ENCODE measurements at places on chromosomes 4 and X. TPM values are rescaled to one million over a fixed set of nuclear protein-coding genes. Genes with fewer than 3 reads are reported as not detected.

GRCh38 chrX:24175276-24175675 lies 25.7 kb downstream of the ZFX start:
- H3K27ac ChIP-seq = no peak overlapping the region
- H3K4me3 ChIP-seq = no peak overlapping the region
- H3K4me1 ChIP-seq = no peaks in the 10 kb centered on the region

GRCh38 chrX:16687514-16687913 lies 25.0 kb downstream of the CTPS2 start:
- H3K27me3 ChIP-seq = no peaks in the 10 kb centered on the region
- H3K27ac ChIP-seq = no peak overlapping the region
- no peaks in the 10 kb centered on the region for H3K36me3 ChIP-seq
- H3K4me3 ChIP-seq = no peak overlapping the region
- no peaks in the 10 kb centered on the region for H3K4me1 ChIP-seq
- peak; percentile 43 for DNase-seq

GRCh38 chr4:77187322-77187721 lies 30.3 kb downstream of the CCNG2 start:
- DNase-seq = no peak
- no peaks in the 10 kb centered on the region for H3K36me3 ChIP-seq
- H3K4me3 ChIP-seq = no peak overlapping the region
- no peaks in the 10 kb centered on the region for H3K4me1 ChIP-seq

DNA sequence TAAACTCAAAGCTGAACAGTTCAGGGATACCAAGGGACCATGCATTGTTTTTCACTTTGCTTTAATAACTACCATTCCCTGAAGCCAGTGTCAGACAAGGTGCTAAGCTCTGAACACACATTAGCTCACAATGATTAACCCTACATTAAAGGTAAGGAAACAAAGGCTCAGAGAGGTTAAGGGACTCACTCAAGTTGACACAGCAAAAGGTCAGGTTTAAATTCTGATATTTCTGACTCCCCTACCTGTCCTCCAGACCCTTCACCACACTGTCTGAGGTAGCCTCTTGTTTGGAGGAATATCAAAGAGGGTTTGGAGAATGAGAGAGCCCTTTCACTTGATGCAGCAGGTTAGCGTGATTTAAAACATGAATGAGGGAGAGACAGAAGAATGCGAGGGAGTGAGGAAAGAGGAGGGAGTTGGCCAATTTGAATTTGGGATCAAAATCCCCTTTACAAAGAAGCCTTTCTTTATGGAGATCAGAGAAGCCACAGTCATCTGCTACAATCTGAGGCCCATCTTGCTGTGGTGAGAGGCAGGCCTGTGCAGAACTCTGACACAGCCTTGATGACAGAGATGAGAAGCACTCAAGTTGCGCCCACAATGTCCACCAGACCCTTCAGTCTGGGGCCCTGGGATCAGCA lies 103.5 kb downstream of the FHDC1 start:
- no peak for DNase-seq
- H3K36me3 ChIP-seq = no peaks in the 10 kb centered on the region
- no peaks in the 10 kb centered on the region for H3K4me1 ChIP-seq
- H3K27me3 ChIP-seq = peaks cover 2% of the 10 kb centered on the region
- no peak overlapping the region for H3K27ac ChIP-seq

DNA sequence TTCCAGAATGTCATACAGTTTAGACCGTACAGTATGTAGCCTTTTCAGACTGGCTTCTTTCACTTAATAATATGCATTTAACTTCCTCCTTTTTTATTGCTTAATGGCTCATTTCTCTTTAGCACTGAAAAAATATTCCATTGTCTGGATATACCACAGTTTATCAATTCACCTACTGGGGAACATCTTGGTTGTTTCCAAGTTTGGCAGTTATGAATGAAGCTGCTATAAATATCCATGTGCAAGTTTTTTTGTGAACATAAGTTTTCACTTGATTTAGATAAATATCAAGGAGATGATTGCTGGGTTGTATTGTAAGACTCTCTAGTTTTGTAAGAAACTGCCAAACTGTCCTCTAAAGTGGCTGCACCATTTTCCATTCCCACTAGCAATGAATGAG lies 375.5 kb downstream of the PCDH18 start:
- no peak overlapping the region for H3K4me3 ChIP-seq
- no peak for DNase-seq
- peaks cover 4% of the 10 kb centered on the region for H3K4me1 ChIP-seq
- no peaks in the 10 kb centered on the region for H3K27me3 ChIP-seq
- H3K27ac ChIP-seq = peak overlapping the region; percentile 40

DNA sequence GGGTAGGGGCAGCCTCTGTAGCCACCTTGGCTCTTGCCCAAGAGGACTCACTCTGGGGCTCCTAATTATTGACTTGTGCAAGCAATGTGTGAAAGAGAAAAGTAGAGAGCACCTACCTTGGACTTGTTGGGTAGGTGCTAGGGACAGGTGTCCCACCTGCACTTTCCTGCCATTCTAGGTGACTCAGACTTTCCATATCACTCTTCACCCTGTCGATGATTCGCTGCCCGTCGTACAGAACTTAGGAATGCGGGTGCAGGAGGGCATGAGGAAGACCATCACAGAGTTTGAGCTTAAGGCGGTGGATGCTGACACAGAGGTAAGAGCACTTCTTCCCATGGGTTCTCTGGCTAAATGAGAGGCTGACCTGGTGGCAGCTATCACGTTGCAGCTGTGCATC lies 87.3 kb upstream of the ANXA3 start:
- H3K4me3 ChIP-seq = no peak overlapping the region
- H3K27me3 ChIP-seq = peaks cover 3% of the 10 kb centered on the region
- no peak overlapping the region for H3K27ac ChIP-seq

GRCh38 chrX:107025545-107025944 lies 25.5 kb upstream of the MORC4 start:
- H3K4me1 ChIP-seq = no peaks in the 10 kb centered on the region
- H3K27ac ChIP-seq = no peak overlapping the region
- H3K4me3 ChIP-seq = no peak overlapping the region
- no peaks in the 10 kb centered on the region for H3K36me3 ChIP-seq

- DNase-seq = peak; percentile 46
- H3K36me3 ChIP-seq = no peaks in the 10 kb centered on the region
- no peaks in the 10 kb centered on the region for H3K27me3 ChIP-seq
- no peak overlapping the region for H3K27ac ChIP-seq
- no peak overlapping the region for H3K4me3 ChIP-seq
Observed at GRCh38 chr4:53505947-53506346, 85.3 kb downstream of the LNX1 start.

GRCh38 chr4:150038335-150039076 lies 39.7 kb upstream of the DCLK2 start:
- H3K4me3 ChIP-seq = no peak overlapping the region
- H3K27ac ChIP-seq = no peak overlapping the region
- H3K27me3 ChIP-seq = peaks cover 4% of the 10 kb centered on the region
- no peaks in the 10 kb centered on the region for H3K4me1 ChIP-seq

- DNase-seq = peak; percentile 5
- H3K27ac ChIP-seq = no peak overlapping the region
- no peaks in the 10 kb centered on the region for H3K27me3 ChIP-seq
- H3K36me3 ChIP-seq = no peaks in the 10 kb centered on the region
Observed at GRCh38 chr4:78902298-78902697, 36.9 kb downstream of the PAQR3 start.

DNA sequence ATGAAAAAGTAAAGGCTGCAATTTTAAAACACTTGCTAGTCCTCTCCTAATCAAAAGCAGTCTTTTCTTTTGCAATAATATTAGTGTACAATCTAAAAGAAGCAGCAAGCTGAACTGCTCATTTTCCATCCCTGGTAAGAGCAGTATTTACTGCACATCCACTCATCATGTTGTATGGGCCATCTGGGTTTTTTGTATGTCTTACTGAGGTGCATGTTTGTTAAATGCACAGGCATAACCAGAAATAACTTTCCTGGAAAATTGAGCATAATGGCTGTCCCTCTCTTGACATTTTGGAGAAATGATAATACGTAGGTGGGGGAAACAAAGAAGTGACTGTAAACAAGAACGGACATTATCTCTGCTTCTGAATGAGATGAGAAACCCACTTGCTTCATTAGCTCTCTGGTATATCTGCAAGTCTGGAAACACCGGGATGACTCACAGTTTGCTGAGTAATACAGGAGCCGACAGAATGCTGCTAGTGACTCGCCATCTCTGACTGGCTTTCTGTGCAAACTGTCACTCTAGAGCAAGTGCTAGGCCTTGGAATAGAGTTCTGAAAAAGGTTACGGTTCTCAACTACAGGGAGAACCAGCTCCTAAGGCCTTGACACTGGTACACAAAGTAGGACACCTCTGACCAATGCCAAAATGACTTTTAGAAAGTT lies 85.7 kb upstream of the MTM1 start:
- H3K4me1 ChIP-seq = no peaks in the 10 kb centered on the region
- no peak overlapping the region for H3K4me3 ChIP-seq
- H3K27ac ChIP-seq = no peak overlapping the region

DNA sequence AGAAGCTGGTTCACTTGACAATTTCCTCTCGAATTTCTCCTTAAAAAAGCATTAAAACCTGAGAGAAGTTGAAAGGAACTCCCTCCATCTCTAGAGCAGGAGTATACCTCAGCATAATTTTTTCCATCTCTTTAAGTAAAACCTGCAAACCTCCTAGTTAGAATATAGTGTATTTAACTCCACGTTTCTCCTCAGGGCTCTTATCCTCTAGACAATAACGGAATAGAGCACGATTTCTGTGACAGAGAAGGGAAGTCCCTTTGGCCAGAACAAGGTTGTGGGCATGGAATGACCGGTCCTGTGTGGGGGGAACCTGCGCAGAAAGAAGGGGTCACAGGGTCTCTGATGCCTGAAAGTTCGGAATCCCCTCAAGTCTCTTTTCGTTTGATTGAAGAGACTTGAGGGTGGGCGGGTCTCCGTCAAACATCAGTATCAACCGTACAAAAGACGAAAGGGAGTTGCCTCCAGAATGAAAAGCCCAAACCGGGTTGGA lies 697 bp downstream of the ZNF280C start:
- H3K4me3 ChIP-seq = peak overlapping the region; percentile 91
- H3K27ac ChIP-seq = peak overlapping the region; percentile 65
- no peaks in the 10 kb centered on the region for H3K4me1 ChIP-seq
- DNase-seq = peak; percentile 1
- no peaks in the 10 kb centered on the region for H3K27me3 ChIP-seq

- no peaks in the 10 kb centered on the region for H3K27me3 ChIP-seq
- H3K36me3 ChIP-seq = no peaks in the 10 kb centered on the region
- no peaks in the 10 kb centered on the region for H3K4me1 ChIP-seq
- DNase-seq = peak; percentile 28
- H3K27ac ChIP-seq = no peak overlapping the region
Observed at GRCh38 chr4:145216535-145216934, 36.1 kb upstream of the OTUD4 start.

- no peak for DNase-seq
- no peaks in the 10 kb centered on the region for H3K36me3 ChIP-seq
- H3K27me3 ChIP-seq = no peaks in the 10 kb centered on the region
- no peak overlapping the region for H3K4me3 ChIP-seq
- no peaks in the 10 kb centered on the region for H3K4me1 ChIP-seq
- H3K27ac ChIP-seq = no peak overlapping the region
Observed at GRCh38 chrX:101195442-101196173, 24.0 kb upstream of the DRP2 start.

- no peak overlapping the region for H3K27ac ChIP-seq
- peaks cover 5% of the 10 kb centered on the region for H3K36me3 ChIP-seq
- no peak overlapping the region for H3K4me3 ChIP-seq
- no peaks in the 10 kb centered on the region for H3K4me1 ChIP-seq
Observed at GRCh38 chr4:184769141-184769765, 35.4 kb upstream of the CENPU start.

- no peak overlapping the region for H3K4me3 ChIP-seq
- no peaks in the 10 kb centered on the region for H3K36me3 ChIP-seq
- H3K27ac ChIP-seq = no peak overlapping the region
- H3K4me1 ChIP-seq = no peaks in the 10 kb centered on the region
- no peak for DNase-seq
Observed at GRCh38 chr4:160233141-160233540, 1130.3 kb downstream of the RAPGEF2 start.

PLXNB3 gene
- total RNA-seq = 1.0 TPM

CENPU gene
- total RNA-seq = 1.8 TPM

CFP gene
- 0.17 TPM for total RNA-seq

SRD5A3 gene
- total RNA-seq = 5.0 TPM

DUSP21 gene
- total RNA-seq = not detected

SGMS2 gene
- total RNA-seq = 63.7 TPM

GPR34 gene
- total RNA-seq = not detected

Data from fibroblast of lung (primary cell).